ENCODE measurements at places on chromosomes 12 and 14. TPM values are rescaled to one million over a fixed set of nuclear protein-coding genes. Genes with fewer than 3 reads are reported as not detected.
A peak's percentile ranks its signal among the peaks of the same experiment; 100 is the strongest.

The CACNA2D4 gene
- total RNA-seq = 1.0 TPM

The ZDHHC22 gene
- not detected for total RNA-seq

The ANKRD33 gene
- not detected for total RNA-seq

The C12orf56 gene
- not detected for total RNA-seq

The RTL1 gene
- not detected for total RNA-seq

The OLR1 gene
- 34.3 TPM for total RNA-seq

The NPFF gene
- not detected for total RNA-seq

The ACVRL1 gene
- total RNA-seq = 8.4 TPM

The OR4K14 gene
- total RNA-seq = not detected

The TMED10 gene
- 317 TPM for total RNA-seq

The GZMB gene
- 1.2 TPM for total RNA-seq

The ZNF26 gene
- 6.8 TPM for total RNA-seq

GRCh38 chr12:32893458-32893857 is 3.1 kb downstream of the PKP2 start:
- H3K4me1 ChIP-seq = no peaks in the 10 kb centered on the region
- peak overlapping the region; percentile 19 for H3K27ac ChIP-seq
- DNase-seq = no peak
- no peaks in the 10 kb centered on the region for H3K27me3 ChIP-seq

DNA sequence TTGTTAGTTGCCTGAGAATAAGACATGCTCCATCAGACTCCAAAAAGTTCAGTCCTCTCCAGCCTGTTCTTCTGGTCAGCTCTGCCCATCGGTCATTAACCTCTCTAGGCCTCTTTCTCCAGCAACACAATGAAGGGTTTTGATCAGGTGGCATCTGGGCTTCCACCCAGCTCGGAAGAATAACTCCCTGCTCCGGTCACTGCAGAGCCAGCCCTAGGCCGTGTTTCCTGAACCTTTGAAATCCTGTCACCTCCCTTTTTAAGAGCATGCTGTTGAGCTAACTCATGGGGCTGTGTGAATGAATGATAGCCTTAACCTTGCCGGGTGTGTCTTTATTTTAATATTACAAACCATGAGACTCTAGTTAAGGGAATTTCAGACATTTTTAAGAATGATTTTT is 117.1 kb downstream of the GXYLT1 start:
- no peak overlapping the region for H3K27ac ChIP-seq
- no peak for DNase-seq
- no peak overlapping the region for H3K4me3 ChIP-seq
- H3K4me1 ChIP-seq = no peaks in the 10 kb centered on the region

- no peak for DNase-seq
- H3K36me3 ChIP-seq = no peaks in the 10 kb centered on the region
- no peak overlapping the region for H3K27ac ChIP-seq
- no peaks in the 10 kb centered on the region for H3K27me3 ChIP-seq
- H3K4me3 ChIP-seq = no peak overlapping the region
- H3K4me1 ChIP-seq = no peaks in the 10 kb centered on the region
Measured at GRCh38 chr14:66078006-66078405, 408.2 kb upstream of the CCDC196 start.

GRCh38 chr12:90945070-90945649 is 9.8 kb downstream of the CCER1 start:
- H3K4me3 ChIP-seq = no peak overlapping the region
- no peaks in the 10 kb centered on the region for H3K36me3 ChIP-seq
- no peak overlapping the region for H3K27ac ChIP-seq
- no peak for DNase-seq

- H3K4me3 ChIP-seq = no peak overlapping the region
- H3K4me1 ChIP-seq = no peaks in the 10 kb centered on the region
Measured at GRCh38 chr12:96204381-96204780, 10.2 kb downstream of the ELK3 start.

GRCh38 chr12:110637869-110638441 is 24.0 kb downstream of the TCTN1 start:
- no peaks in the 10 kb centered on the region for H3K36me3 ChIP-seq
- DNase-seq = no peak
- no peaks in the 10 kb centered on the region for H3K4me1 ChIP-seq
- no peak overlapping the region for H3K27ac ChIP-seq
- H3K4me3 ChIP-seq = no peak overlapping the region

DNA sequence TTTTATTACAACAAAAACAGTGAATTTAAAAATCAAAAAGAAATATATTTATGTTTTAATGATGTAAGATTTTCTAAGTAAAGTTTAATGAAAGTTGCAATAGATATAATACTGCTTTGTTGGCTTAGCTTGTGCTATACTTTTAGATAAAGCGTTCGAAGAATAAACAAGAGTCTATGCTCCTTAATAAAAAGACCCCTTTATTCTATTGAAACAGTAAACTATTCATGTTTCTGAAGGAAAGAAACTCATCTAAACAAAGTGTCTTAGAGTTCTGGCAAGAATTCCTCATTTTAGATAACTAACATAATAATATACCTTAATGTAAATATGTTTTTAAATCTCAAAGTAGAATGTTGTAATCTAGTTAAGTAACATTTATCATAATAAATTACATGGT is 179.0 kb downstream of the RASSF9 start:
- no peaks in the 10 kb centered on the region for H3K4me1 ChIP-seq
- H3K27ac ChIP-seq = no peak overlapping the region
- no peak overlapping the region for H3K4me3 ChIP-seq

DNA sequence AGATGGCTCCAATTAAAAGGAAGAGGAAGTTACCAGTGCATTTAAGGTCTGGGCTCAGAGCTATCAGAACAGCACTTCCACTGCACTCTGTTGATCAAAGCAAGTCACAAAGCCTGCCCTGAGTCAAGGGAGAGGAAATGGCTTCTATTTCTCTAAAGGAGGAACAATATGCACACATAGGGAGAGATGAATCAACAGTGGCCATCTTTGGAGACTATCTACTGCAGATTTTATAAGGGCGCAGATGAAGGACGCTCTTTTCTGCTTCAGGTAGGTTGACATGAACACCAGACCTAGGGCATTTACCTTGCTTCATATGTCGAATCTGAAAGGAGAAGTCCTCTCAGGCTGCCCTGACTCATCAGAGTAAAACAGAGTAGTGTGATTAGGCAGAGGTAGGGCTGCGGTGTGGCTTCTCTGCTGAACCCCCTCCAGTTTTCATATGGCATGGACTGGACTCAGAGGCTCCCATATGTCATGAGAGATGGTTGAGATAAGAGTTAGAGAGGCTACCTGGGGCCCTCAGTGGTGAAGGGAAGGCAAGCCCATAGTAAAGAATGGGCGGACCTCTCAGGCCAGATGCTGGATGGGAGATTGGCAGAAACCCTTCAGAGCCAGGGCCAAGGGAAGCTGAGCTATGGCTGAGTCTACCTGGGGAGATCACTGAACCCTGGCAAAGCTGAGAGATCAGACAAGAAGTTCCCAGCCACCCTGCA is 84.4 kb downstream of the ARF6 start:
- H3K27ac ChIP-seq = no peak overlapping the region
- DNase-seq = no peak
- peaks cover 9% of the 10 kb centered on the region for H3K4me1 ChIP-seq
- H3K27me3 ChIP-seq = no peaks in the 10 kb centered on the region

DNA sequence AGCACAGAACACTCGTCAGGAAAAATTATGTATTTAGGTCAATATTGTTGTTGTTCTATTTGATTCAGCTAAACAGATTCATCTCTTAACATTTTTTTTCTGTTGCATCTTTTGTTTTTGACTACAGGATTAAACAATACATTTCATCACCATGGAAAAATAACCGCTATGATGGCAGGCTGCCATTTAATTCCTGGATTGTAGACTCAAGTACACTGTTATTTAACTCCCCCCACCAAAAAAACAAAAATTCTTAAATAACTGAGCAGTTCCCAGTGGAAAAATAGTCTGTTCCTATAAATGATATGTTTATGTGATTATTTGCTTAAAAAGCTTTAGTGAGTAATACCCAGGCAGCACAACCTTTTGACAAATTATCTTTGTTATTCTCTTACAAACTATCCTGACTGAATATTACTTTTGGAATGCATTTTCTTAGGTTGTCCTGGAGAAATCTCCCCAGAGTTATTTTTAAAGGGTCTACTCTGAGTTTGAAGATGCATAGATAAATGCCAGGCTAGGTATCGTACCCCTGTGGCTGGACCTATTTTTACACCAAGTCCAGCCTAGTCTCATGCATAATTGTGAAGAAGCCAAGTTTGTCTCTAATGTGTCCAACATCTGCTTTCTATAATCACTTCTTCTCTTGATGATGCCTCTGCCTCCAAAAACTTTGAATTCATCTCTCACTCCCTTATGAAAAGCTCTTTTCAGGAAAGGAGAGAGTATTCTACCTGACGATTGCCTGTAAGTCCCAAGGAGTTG is 3.7 kb downstream of the KERA start:
- H3K27me3 ChIP-seq = no peaks in the 10 kb centered on the region
- no peak overlapping the region for H3K4me3 ChIP-seq
- no peaks in the 10 kb centered on the region for H3K36me3 ChIP-seq
- DNase-seq = no peak

DNA sequence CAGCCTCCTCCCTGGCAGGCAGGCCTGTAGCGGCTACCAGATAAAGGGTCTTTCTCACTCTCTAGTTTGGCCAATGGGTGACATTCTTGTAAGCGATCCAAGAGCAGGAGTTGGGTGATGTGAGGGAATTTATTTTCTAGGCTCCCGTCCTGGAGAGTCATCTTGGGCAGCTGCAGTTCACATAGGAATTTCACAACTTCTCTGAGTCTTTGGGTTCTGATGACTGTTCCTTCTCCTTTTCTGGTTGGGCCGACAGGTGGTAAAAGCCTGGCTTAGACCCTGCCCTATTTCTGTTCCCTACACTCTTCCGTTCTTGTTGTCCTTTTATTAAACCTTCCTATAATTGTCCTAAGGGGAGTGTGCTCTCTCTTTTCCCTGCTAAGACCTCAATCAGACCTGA is 42.6 kb upstream of the POC1B start:
- no peak overlapping the region for H3K4me3 ChIP-seq
- no peaks in the 10 kb centered on the region for H3K36me3 ChIP-seq
- no peak overlapping the region for H3K27ac ChIP-seq
- DNase-seq = no peak
- H3K4me1 ChIP-seq = no peaks in the 10 kb centered on the region

GRCh38 chr14:100098171-100098570 is 32.9 kb downstream of the EVL start:
- H3K27me3 ChIP-seq = no peaks in the 10 kb centered on the region
- no peak overlapping the region for H3K27ac ChIP-seq
- no peak for DNase-seq
- H3K36me3 ChIP-seq = no peaks in the 10 kb centered on the region

- no peak overlapping the region for H3K27ac ChIP-seq
- no peak for DNase-seq
- H3K36me3 ChIP-seq = no peaks in the 10 kb centered on the region
- no peaks in the 10 kb centered on the region for H3K4me1 ChIP-seq
- no peaks in the 10 kb centered on the region for H3K27me3 ChIP-seq
- no peak overlapping the region for H3K4me3 ChIP-seq
Measured at GRCh38 chr14:22539831-22540230, 49.2 kb downstream of the DAD1 start.

- no peaks in the 10 kb centered on the region for H3K4me1 ChIP-seq
- no peaks in the 10 kb centered on the region for H3K27me3 ChIP-seq
- H3K27ac ChIP-seq = no peak overlapping the region
- DNase-seq = no peak
- H3K36me3 ChIP-seq = no peaks in the 10 kb centered on the region
Measured at GRCh38 chr12:123983822-123984485, 10.9 kb downstream of the ZNF664 start.

- no peaks in the 10 kb centered on the region for H3K36me3 ChIP-seq
- no peak for DNase-seq
- no peaks in the 10 kb centered on the region for H3K27me3 ChIP-seq
- H3K4me3 ChIP-seq = no peak overlapping the region
- H3K27ac ChIP-seq = no peak overlapping the region
- no peaks in the 10 kb centered on the region for H3K4me1 ChIP-seq
Measured at GRCh38 chr14:74014299-74014698, 4.8 kb downstream of the ENTPD5 start.

DNA sequence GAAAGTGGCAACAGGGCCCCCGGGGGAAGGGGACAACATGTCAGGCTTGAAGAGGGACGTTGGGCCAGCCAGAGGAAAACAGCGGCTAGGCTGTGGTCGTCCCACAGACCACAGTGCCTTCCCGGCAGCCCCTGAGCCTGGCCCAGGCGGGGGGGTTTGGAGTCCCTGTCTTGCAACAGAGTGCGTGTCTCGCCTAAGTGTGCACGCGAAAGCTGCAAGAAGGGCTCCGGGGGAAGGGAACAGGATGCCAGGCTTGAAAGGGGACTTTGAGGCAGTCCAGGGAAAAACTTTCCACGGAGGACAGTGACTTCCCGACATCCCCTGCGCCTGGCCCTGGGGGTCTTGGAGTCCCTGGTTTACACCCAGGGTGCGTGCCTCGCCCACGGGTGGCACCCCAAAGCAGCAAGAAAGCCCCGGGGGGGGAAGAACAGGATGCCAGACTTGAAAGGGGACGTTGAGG is 157.5 kb upstream of the ALG10B start:
- no peak for DNase-seq
- no peak overlapping the region for H3K27ac ChIP-seq
- no peaks in the 10 kb centered on the region for H3K36me3 ChIP-seq
- no peak overlapping the region for H3K4me3 ChIP-seq

- H3K4me3 ChIP-seq = no peak overlapping the region
- no peak overlapping the region for H3K27ac ChIP-seq
- DNase-seq = no peak
- no peaks in the 10 kb centered on the region for H3K27me3 ChIP-seq
- H3K4me1 ChIP-seq = peaks cover 23% of the 10 kb centered on the region
Measured at GRCh38 chr14:76922584-76922983, 96.4 kb downstream of the LRRC74A start.

- H3K4me1 ChIP-seq = no peaks in the 10 kb centered on the region
- H3K36me3 ChIP-seq = no peaks in the 10 kb centered on the region
- H3K4me3 ChIP-seq = no peak overlapping the region
- H3K27me3 ChIP-seq = no peaks in the 10 kb centered on the region
- no peak for DNase-seq
- no peak overlapping the region for H3K27ac ChIP-seq
Measured at GRCh38 chr14:89443042-89443629, 26.1 kb upstream of the FOXN3 start.

GRCh38 chr12:39116861-39117260 is 211.5 kb upstream of the CPNE8 start:
- H3K4me1 ChIP-seq = no peaks in the 10 kb centered on the region
- H3K27ac ChIP-seq = no peak overlapping the region
- H3K4me3 ChIP-seq = no peak overlapping the region
- H3K27me3 ChIP-seq = no peaks in the 10 kb centered on the region
- no peak for DNase-seq
- H3K36me3 ChIP-seq = no peaks in the 10 kb centered on the region

- no peak overlapping the region for H3K4me3 ChIP-seq
- peak; percentile 73 for DNase-seq
- peak overlapping the region; percentile 87 for H3K27ac ChIP-seq
- H3K36me3 ChIP-seq = no peaks in the 10 kb centered on the region
- H3K4me1 ChIP-seq = no peaks in the 10 kb centered on the region
Measured at GRCh38 chr12:124928095-124928911, 13.9 kb upstream of the UBC start.

GRCh38 chr12:19496219-19496878 is 57.1 kb downstream of the AEBP2 start:
- peaks cover 8% of the 10 kb centered on the region for H3K36me3 ChIP-seq
- DNase-seq = no peak

- no peak for DNase-seq
- no peak overlapping the region for H3K4me3 ChIP-seq
- no peaks in the 10 kb centered on the region for H3K36me3 ChIP-seq
- no peaks in the 10 kb centered on the region for H3K27me3 ChIP-seq
- H3K27ac ChIP-seq = no peak overlapping the region
Measured at GRCh38 chr14:62081012-62081612, 318.9 kb downstream of the SNAPC1 start.

Data from pancreas (tissue), 10 donors.